ENCODE measurements at places on chromosomes 5 and 9. TPM values are rescaled to one million over a fixed set of nuclear protein-coding genes. Genes with fewer than 3 reads are reported as not detected.

GRCh38 chr9:127139775-127140174 lies 17.3 kb upstream of the ANGPTL2 start:
- no peak for DNase-seq

- DNase-seq: no peak
Measured at GRCh38 chr9:106682420-106682819, 180.5 kb upstream of the ZNF462 start.

Gene PPP3R2
- not detected for total RNA-seq

DNA sequence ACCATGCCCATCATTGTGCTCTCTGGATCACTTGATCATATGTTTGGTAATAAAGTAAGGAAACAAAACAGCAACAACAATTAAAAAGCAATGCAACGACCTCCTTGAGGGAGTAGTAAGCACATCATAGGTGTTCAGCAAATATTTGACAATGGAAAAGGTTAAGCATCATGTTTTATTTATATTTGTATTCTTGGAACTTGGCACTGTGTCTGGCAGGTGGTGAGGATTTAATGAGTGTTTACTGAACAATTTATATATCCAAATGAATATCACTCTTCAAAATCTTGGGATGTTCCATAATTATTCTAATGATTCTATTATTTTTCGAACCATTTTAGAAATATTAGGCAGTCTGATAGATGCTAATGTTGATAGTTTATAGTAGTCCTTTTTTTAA lies 6.2 kb downstream of the PIP5K1B start:
- DNase-seq: no peak

DNA sequence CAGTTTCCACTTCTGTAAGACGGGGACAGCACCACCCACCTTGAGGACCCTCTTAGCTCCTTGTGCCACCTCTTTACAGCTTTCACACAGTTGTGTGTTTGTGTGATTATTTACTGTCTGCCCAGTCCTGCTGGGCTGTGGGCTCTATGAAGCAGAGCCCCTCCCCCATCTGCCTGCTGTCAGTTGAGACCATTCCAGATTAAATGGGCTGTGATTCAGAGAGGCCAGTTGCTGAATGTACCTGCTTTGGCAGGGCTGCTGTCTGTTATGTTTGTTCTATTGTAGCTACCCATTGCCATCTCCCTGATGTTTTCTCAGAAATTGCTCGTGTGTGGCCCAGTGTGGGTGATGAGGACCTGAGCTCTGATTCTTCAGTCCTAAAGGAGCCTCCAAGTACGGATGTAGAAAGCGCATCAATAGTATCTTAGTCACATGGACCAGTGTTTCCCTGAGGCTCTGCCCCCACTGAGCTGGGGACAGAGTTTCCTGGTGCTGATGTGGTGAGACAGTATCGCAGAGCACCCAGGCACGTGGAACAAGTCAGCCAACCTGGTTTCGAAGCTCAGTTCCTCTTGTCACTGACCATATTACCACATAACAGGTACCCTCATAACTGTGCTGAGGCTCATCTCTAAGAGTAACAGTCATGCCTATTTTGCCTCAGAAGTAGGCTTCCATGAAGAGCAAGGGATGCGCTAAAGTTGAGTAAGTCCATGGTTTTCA lies 3.7 kb downstream of the ANGPTL2 start:
- no peak for DNase-seq

Gene GBGT1
- total RNA-seq: 26.5 TPM

- DNase-seq: no peak
Measured at GRCh38 chr5:142924135-142924883, 154.1 kb downstream of the ARHGAP26 start.

Gene RHOBTB3
- 38.6 TPM for total RNA-seq

Gene ZCCHC7
- total RNA-seq: 16.5 TPM

DNA sequence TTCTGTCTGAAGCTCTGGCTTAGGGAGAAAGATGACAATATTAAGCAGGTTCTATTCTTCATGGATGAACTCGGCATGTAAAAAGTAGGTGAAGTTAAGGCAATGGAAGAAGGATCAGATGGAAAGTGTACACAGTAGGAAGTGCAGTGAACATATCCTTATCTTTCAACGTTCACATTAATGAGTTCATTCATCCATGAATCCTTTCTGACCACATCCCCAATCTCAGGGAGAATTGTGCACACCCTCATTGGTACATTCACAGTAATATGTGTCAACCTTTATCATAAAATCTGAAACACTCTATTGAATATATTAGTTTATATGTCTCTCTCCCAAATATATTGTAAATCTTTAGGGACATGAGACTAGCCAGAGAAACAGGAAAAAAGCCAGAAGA lies 5.5 kb downstream of the GIN1 start:
- DNase-seq: no peak

DNA sequence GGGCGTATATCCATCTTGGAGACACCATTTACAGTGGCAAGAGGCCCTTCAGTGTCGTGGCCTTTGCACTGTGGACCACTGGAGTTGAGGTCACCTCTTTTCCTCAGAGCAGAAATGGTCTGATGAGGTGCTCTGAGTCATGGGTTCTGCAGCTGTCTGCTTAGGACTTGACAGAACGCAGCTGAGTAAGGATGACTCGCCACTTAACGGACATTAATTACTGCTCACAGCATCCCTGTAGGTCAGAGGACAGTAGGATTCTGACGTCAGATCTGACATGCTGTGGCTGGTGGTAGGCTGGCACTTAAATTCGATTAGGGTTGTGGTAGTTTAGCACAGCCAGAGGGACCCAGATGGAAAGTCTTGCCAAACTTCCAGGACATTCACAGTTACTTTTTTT lies 479.4 kb downstream of the DMAC1 start:
- DNase-seq: no peak
